ENCODE measurements at places on chromosomes 4 and X. TPM values are rescaled to one million over a fixed set of nuclear protein-coding genes. Genes with fewer than 3 reads are reported as not detected.

DNA sequence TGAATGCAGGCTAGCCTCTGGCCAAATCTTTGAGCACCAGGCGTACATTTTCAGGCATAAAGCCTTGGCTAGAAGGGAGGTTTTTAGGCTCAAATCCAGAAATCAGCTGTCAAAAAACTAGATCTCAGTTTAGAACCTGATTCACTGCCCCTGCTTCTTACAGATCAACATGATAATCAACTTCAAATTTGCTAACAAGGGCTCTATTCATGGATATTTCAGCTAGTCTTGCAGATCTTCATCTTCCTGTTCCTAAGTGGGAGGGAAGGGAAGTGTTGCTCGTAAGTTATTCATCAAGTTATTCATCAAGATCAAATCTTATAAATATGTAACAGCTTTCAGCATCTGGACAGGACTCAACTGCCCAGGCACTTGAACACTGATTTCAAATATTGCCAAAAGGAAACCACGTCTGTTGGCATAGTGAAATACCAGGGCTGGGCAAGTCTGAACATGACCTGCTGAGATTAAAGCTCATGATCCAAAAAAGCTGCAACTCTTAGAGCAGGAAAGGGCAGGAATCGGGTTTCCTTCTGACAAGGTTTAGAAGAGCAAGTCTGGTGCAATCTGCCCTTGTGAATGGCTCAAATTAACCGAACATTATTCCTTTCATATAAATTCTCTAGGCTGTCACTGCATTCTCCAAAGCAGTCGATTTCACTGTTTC is 200.3 kb downstream of the PDGFC start:
- no peak for DNase-seq
- H3K4me1 ChIP-seq, result no peaks in the 10 kb centered on the region
- no peak overlapping the region for H3K27ac ChIP-seq
- H3K4me3 ChIP-seq, result no peak overlapping the region

- no peak for DNase-seq
- H3K4me1 ChIP-seq, result no peaks in the 10 kb centered on the region
- H3K36me3 ChIP-seq, result no peaks in the 10 kb centered on the region
- no peaks in the 10 kb centered on the region for H3K27me3 ChIP-seq
- H3K4me3 ChIP-seq, result no peak overlapping the region
Measured at GRCh38 chr4:118254368-118254767, 98.4 kb downstream of the PRSS12 start.

DNA sequence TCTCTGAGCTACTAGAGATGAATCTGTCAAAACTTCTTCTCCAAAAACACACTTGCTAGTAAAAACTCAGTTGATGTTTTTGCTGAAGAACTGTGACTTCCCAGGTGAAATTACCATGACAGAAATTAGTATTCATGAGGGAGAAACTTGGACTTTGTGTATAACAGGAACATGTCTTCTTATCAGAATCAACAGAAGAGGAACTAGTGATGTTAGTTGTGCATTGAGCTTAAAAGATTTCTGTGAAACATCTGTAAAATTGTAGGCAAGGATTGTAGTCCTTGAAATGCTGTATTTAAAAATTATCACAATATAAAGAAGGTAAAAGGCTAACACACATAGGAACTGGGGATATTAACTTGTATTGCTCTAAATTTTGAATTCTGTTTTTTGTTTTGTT is 11.3 kb downstream of the FAM241A start:
- no peaks in the 10 kb centered on the region for H3K36me3 ChIP-seq
- DNase-seq, result no peak
- no peaks in the 10 kb centered on the region for H3K4me1 ChIP-seq
- no peak overlapping the region for H3K27ac ChIP-seq
- H3K4me3 ChIP-seq, result no peak overlapping the region

DNA sequence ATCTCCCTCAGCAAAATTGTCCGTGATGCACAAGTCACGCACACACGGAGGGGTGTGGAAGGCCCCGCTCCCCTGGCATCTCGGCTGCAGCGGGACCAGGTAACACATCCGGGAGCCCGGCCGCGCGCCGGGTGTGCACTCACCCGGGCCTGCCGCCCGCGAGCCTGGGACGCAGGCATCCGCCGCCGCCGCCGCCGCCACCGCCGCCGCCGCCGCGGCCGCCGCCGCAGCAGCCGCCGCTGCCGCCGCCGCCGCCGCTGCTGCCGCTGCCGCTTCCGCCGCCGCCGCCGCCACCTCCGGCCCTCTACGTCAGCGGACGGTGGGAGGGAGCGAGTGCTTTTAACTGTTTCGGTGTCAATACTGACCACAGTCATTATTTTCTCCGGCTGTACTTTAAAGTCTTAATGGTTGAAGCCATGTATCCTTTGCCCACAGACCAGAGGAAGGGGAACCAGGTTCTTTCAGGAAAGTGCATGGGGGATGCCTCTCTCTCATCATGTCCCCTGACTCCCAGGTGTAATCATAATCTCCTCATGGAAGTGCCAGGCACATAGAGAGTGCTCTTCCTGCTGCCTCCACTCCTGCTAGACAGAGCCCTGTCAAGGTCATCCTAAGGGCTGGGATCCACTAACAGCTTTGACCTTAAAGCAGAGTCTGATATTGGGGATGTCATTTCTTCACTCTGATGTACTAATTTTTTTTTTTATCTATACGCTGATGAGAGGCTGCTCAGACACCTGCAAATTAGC is 38.0 kb downstream of the MAGEE2 start:
- no peak overlapping the region for H3K27ac ChIP-seq
- H3K4me1 ChIP-seq, result no peaks in the 10 kb centered on the region
- no peaks in the 10 kb centered on the region for H3K27me3 ChIP-seq
- DNase-seq, result peak; percentile 56

- no peaks in the 10 kb centered on the region for H3K27me3 ChIP-seq
- no peaks in the 10 kb centered on the region for H3K36me3 ChIP-seq
- H3K4me3 ChIP-seq, result no peak overlapping the region
- DNase-seq, result no peak
- peaks cover 2% of the 10 kb centered on the region for H3K4me1 ChIP-seq
Measured at GRCh38 chr4:40731792-40732245, 17.9 kb upstream of the NSUN7 start.

SHROOM4 gene
- 7.2 TPM for total RNA-seq

All from ovary (tissue), 10 donors.